ENCODE measurements at places on chromosomes 11 and 22. TPM values are rescaled to one million over a fixed set of nuclear protein-coding genes. Genes with fewer than 3 reads are reported as not detected.
A peak's percentile ranks its signal among the peaks of the same experiment; 100 is the strongest.

DNA sequence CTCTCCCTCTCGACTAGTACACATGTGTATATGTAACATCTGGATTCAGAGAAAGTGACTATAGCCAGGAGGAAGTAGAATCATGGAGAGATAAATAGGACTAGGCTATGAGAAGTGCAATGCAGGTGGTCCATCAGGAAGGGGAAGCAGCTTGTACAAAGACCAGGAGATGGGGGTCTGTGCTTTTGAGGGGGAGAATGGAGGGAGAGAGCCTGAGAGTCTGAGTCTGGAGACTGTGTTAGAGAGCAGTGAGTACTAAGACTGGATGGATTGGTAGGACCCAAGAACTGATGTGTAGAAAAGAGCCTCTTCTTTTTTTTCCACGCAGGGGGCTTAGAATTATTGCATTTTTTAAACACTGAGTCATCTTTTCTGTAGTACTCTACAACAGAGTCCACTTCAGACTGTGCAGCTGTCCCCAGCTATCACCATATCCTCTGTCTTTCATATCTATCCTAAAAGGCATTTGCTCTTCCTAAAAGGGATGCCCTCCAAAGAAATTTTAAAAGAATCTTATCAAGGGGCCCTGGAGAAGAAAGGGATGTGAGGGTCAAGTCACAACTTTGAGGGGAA, 80.4 kb downstream of the BDNF start:
- no peak for DNase-seq
- H3K4me3 ChIP-seq: no peak overlapping the region
- H3K27ac ChIP-seq: no peak overlapping the region
- no peaks in the 10 kb centered on the region for H3K4me1 ChIP-seq
- no peaks in the 10 kb centered on the region for H3K36me3 ChIP-seq

DNA sequence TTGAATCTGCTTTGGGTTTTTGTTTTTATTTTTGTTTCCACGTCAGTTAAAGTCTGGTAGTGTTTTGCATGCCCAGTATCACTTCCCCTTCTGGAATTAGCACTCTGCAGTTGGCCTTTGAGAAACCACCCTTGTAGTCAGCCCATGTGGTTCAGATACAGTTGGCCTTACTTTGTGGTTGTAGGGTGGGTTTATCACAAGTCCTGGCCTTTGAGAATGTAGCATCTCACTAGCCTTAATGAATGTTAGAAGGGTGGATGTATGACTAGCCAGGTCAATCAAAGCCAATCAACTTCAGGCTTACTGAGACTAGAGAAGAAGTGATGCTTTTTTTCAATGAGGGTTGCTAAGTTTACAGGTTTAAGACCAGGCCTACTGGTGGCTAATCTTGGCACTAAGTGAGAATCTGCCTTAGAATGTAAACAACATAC, 19.8 kb downstream of the ARL14EP start:
- H3K4me1 ChIP-seq: no peaks in the 10 kb centered on the region
- no peaks in the 10 kb centered on the region for H3K36me3 ChIP-seq
- no peak for DNase-seq
- no peak overlapping the region for H3K4me3 ChIP-seq
- H3K27ac ChIP-seq: no peak overlapping the region
- no peaks in the 10 kb centered on the region for H3K27me3 ChIP-seq

GRCh38 chr11:57597916-57598830, 688 bp downstream of the SERPING1 start:
- peaks cover 5% of the 10 kb centered on the region for H3K4me1 ChIP-seq
- no peaks in the 10 kb centered on the region for H3K27me3 ChIP-seq
- DNase-seq: peak; percentile 93
- peak overlapping the region; percentile 60 for H3K4me3 ChIP-seq
- peak overlapping the region; percentile 91 for H3K27ac ChIP-seq
- no peaks in the 10 kb centered on the region for H3K36me3 ChIP-seq

DNA sequence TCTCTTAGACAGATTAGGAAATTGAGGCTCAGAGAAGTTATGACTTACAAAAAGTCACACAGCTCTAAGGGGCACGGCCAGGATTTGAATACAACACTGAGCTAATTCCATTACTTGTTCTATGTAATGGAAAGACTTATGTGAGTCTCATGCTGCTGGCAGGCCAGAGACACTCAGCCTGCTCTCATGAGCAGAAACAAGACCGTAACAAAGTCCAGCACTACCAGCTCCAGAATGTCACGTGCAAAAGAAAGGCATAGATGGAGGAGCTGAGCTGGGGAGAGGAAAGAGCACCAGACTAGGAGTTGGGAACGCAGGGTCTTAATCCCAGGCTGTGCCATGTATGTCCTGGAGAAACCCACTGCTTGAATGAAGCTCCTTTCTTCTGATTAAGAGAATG, 1.8 kb downstream of the CHRDL2 start:
- no peak overlapping the region for H3K27ac ChIP-seq
- H3K27me3 ChIP-seq: no peaks in the 10 kb centered on the region
- H3K4me1 ChIP-seq: no peaks in the 10 kb centered on the region
- no peak for DNase-seq

DNA sequence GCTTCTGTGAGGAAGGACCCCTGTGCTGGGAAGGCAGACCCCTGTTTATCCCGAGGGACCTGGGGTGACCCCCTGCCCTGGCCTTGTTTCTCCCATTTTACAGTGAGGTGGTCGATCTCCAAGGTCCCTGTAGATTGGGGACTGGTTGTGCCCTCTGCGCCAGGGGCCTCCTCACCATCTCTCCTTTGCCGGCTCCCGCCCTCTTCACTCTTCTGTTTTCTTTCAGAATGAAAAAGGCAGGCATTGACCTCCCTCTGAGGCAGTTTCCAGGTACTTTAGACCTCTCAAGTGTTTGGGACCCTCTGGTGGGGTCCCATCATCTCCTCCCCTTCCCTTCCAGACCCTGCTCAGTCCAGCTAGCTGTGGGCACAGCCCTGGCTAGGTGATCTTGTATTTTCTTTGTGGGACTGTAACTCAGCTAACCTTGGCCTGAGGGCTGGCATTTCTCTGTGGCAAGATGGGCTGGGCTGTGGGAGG, 1.5 kb downstream of the SERPINH1 start:
- peak overlapping the region; percentile 100 for H3K27ac ChIP-seq
- DNase-seq: no peak
- H3K4me3 ChIP-seq: peak overlapping the region; percentile 88
- no peaks in the 10 kb centered on the region for H3K36me3 ChIP-seq
- peaks cover 34% of the 10 kb centered on the region for H3K4me1 ChIP-seq
- H3K27me3 ChIP-seq: no peaks in the 10 kb centered on the region

DNA sequence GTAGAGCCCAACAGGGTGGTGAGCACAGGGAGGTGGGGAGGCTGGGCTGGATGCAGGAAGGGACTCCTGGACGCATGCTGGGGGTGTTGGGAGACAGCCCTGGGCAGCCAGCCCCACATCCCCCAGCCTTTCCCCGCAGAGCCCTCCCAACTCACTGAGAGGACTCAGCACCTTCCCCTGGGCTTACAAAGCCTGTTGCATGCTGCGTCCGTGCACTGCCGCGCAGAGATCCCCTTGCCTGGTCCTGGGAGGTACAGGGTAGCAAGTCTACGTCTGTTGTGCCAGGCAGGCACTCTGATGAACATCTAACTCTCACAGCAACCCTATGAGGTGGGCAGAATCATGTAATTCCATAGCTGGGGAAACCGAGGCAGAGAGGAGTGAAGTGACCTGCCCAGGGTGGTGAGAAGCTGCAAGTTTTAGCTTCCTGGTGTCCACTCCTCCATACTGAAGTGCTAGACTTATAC, 33.9 kb upstream of the TCF20 start:
- no peak for DNase-seq
- no peaks in the 10 kb centered on the region for H3K27me3 ChIP-seq
- H3K4me3 ChIP-seq: no peak overlapping the region
- H3K27ac ChIP-seq: no peak overlapping the region
- H3K4me1 ChIP-seq: peaks cover 2% of the 10 kb centered on the region

- no peak overlapping the region for H3K27ac ChIP-seq
- H3K27me3 ChIP-seq: no peaks in the 10 kb centered on the region
- no peak for DNase-seq
- H3K4me1 ChIP-seq: no peaks in the 10 kb centered on the region
- H3K36me3 ChIP-seq: no peaks in the 10 kb centered on the region
Observed at GRCh38 chr11:126638648-126639047, 283.2 kb downstream of the ST3GAL4 start.

DNA sequence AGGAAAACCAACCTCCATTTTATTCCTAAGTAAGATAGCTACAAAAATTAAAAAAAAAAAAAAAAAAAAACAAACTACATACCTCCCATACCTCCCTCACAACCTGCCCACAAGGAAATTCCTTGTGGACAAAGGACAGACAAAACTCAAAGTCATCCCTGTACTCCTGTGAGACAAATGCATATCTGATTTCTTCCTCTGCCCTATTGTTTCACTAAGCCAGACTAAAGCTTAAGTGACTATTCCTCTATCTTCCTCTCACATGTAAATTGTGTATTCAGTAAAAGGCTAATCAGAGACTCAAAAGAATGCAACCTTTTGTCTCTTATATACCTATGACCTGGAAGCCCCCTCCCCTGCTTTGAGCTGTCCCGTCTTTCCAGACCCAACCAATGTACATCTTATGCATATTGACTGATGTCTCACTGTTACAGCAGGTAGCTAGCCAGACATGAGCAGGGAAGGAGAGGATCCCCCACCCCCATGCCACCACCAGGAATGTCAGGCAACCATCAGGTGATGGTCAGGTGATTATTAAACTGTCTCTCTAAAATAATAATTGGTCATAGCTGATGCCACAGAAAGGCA, 289.4 kb downstream of the SBF2 start:
- no peak overlapping the region for H3K4me3 ChIP-seq
- H3K27ac ChIP-seq: no peak overlapping the region
- no peaks in the 10 kb centered on the region for H3K4me1 ChIP-seq
- H3K27me3 ChIP-seq: peaks cover 5% of the 10 kb centered on the region

DNA sequence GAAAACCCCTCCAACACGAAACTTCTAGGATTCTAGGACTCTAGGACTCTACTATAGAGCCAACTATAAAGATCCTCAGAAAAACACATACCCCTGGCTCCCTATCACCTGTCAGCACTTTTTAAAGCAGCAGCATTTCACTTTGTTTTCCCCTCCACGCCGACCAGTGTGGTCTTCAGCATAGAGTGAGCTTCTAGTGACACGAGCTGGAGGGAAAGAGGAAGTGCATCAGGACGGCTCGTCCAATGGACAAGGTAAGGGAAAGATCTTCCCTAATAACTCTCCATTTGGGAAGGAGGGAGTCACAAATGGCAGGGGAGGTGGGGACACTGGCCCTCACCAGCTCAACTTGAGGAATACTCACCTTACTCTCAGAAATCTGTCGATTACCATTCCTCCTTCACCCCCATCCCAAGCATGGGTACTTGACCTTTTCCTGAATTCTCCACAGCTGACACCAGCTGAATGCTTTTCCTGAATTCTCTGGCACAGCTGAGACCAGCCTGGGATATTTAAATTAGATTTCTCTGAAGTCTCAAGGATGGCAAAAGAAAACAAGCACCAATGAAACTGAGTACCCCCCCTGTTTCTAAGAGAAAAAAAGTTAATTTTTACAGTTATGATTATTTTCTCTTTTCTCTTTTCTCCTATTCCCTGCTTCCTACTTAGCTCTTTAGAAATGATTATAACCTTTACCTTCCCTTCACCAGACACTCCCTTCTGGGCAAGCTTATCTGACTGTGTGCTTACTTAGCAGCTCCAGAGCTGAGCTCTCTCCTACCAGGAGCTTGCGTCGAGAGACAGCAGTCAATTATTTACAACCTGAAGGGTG, 33.3 kb upstream of the NNMT start:
- peaks cover 3% of the 10 kb centered on the region for H3K27me3 ChIP-seq
- no peaks in the 10 kb centered on the region for H3K36me3 ChIP-seq
- H3K4me3 ChIP-seq: no peak overlapping the region
- peaks cover 5% of the 10 kb centered on the region for H3K4me1 ChIP-seq
- no peak overlapping the region for H3K27ac ChIP-seq
- DNase-seq: no peak

DNA sequence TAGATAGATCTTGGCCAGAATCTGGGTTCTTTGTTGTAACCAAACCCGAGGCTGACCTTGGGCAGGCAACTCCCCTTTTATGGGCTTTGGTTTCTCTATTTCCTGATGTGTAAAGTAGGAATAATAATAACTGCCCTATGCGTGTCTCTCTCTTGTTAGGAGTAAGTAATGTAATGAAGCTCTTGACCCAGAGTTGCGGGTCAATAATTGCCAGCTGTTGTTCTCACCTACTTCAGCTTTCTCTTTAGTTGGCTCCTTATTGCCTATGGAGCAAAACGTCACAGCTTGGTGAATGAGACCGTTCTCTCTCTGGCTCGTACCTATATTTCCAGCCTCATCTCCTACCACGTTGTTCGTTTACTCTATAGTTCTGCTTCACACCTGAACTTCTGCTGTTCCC, 56.6 kb upstream of the KIRREL3 start:
- H3K27me3 ChIP-seq: no peaks in the 10 kb centered on the region
- no peak overlapping the region for H3K4me3 ChIP-seq
- no peak for DNase-seq
- H3K27ac ChIP-seq: no peak overlapping the region
- H3K36me3 ChIP-seq: no peaks in the 10 kb centered on the region

GRCh38 chr11:122345586-122345985, 229.6 kb upstream of the BLID start:
- H3K36me3 ChIP-seq: no peaks in the 10 kb centered on the region
- no peak overlapping the region for H3K4me3 ChIP-seq
- H3K27ac ChIP-seq: no peak overlapping the region
- no peaks in the 10 kb centered on the region for H3K4me1 ChIP-seq

GRCh38 chr11:1139441-1140083, 18.2 kb upstream of the MUC5AC start:
- H3K27ac ChIP-seq: no peak overlapping the region
- H3K4me3 ChIP-seq: no peak overlapping the region
- DNase-seq: no peak
- H3K36me3 ChIP-seq: no peaks in the 10 kb centered on the region
- H3K27me3 ChIP-seq: no peaks in the 10 kb centered on the region

DNA sequence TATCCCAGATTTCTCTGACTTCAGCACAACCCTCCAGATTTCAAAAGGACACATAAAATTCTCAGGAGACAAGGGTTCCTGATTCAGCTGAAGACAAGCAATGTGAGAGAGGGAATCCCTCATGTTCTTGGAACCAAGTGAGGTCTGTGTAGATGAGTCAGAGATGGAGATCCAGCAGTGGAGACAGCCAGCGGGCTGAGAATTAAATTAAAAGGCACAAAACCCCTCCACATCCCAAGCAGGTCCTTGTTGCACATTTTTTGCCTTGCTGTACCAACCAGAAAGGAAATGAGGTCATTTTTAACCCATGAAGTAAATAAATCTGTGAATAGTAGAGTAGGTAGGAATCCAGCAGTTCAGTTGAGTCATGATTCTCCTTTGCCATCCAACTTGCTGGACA, 9.7 kb downstream of the MTNR1B start:
- H3K27me3 ChIP-seq: no peaks in the 10 kb centered on the region
- H3K36me3 ChIP-seq: no peaks in the 10 kb centered on the region
- DNase-seq: no peak
- no peak overlapping the region for H3K27ac ChIP-seq
- no peak overlapping the region for H3K4me3 ChIP-seq

- no peaks in the 10 kb centered on the region for H3K27me3 ChIP-seq
- DNase-seq: peak; percentile 66
- H3K4me3 ChIP-seq: peak overlapping the region; percentile 52
- H3K27ac ChIP-seq: peak overlapping the region; percentile 94
- H3K36me3 ChIP-seq: no peaks in the 10 kb centered on the region
Observed at GRCh38 chr11:12674936-12675696, 895 bp downstream of the TEAD1 start.

FGF19 gene
- total RNA-seq: not detected

VPREB3 gene
- total RNA-seq: not detected

IL10RA gene
- total RNA-seq: 6.7 TPM

HIKESHI gene
- 30.6 TPM for total RNA-seq

LRP4 gene
- total RNA-seq: 20.6 TPM

SYTL2 gene
- 13.7 TPM for total RNA-seq

ZC3H12C gene
- total RNA-seq: 21.0 TPM

LARGE1 gene
- total RNA-seq: 61.9 TPM

CD3D gene
- 1.5 TPM for total RNA-seq

SLC22A25 gene
- total RNA-seq: not detected

KCNK4 gene
- total RNA-seq: not detected
